ENCODE measurements at places on chromosomes 2 and 18.

GRCh38 chr2:20106746-20107145 lies 55.3 kb upstream of the LAPTM4A start:
- DNase-seq: peak; percentile 49

GRCh38 chr2:170585067-170585466 lies 130.1 kb upstream of the SP5 start:
- no peak for DNase-seq

GRCh38 chr2:42569883-42570282 lies 1.5 kb downstream of the MTA3 start:
- no peak for DNase-seq

DNA sequence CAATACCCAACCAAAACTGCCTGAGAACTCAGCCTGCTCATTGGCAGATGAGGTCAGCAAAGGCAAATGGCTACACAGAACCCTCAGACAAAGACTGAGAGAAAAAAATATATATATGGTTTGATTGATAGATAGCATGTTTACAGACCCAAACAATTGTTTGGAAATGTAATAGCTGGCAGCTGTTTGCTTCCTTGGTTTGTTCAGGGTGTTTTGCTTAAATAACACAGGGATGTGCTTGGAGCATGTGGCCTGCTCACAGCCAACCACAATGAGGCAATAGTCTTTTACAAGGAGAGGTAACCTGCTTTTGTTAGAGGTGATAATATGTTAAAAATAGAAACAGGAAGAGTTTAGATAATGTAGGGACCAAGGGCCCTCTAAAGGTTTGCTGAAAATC lies 84.5 kb downstream of the PDK1 start:
- peak; percentile 60 for DNase-seq

All from NCI-H2081 (cell line).